CD4-positive, alpha-beta T cell treated with Interleukin-6 at 100 ng/mL for 8 hours (primary cell): ENCODE measurements at places on chromosomes 6 and 20.

DNA sequence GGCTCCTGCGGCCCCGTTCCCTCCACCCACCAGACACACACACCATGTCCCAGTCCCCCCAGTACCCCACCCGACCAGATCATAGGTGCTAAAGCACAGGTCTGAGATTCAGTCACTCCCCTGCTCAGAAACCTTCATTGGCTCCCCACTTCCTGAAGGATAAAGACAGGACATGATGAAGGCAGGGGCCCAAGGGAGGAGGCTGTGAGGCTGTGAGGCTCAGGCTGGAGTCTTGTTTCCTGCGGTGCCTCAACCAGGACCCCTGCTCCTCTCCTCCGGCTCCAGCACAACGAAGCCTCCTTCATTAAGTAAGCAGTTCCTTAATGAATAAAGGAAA, 81.1 kb downstream of the NCR2 start:
- DNase-seq = no peak

DNA sequence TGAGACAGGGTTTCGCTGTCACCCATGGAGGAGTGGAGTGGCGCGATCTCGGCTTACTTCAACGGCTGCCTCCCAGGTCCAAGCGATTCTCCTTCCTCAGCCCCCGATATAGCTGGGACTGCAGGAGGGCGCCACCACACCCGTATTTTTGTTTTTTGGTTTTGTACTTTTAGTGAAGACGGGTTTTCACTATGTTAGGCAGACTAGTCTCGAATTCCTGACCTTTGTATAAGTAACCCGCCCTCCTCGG, 115.4 kb upstream of the BTN3A2 start:
- no peak for DNase-seq

- no peak for DNase-seq
Observed at GRCh38 chr6:3937438-3937837, 88.3 kb downstream of the FAM50B start.

DNA sequence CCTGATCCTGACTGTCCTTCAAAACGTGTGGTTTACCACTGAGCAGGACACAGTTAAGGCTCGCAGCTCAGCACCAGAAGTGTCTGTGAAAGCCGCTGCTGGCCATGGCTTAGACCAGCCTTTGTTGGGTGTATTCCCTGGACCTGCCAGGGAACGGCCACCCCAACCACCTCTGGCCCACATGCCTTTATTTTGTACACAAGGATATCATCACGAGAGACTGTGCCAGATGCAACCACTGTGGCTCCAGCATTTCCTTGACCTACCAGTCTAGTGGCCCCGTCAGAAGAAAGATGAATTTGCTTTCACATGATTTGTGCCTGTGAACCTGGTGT, 49.2 kb upstream of the FOXQ1 start:
- no peak for DNase-seq

- DNase-seq = no peak
Observed at GRCh38 chr6:56036916-56037600, 161.7 kb upstream of the BMP5 start.

DNA sequence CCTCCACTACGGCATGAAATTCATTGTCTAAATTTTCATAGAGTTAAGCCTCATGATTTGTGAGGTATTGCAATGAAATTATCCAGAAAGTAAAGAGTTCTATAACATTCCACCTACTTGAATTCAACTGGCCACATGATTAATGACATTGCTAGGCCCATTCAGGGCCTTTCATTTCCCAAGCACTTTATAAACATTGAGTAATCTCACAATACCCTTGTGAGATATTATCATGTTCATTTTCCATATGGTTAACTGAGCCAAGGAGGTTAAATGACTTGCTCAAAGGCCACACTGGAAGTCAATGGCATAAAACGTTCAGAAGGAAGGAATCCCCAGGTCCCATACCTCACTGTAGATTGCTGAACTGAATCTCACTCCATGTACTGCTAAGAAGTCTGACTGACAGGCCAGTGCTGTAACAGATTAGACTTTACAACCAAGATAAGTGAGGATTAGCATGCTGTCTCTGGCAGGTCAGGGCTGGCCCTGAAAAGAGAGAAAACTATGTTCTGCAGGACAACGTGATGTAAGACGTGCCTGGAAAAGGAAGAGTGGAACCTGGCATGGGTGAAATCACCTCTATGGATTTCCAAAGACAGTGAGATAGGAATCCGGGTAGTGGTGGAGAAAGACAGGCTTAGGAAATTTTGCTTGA, 75.9 kb upstream of the SPACA1 start:
- no peak for DNase-seq
